HS-27A (cell line): ENCODE measurements at places on chromosomes 5 and 9.
A peak's percentile ranks its signal among the peaks of the same experiment; 100 is the strongest.

GRCh38 chr5:137570070-137570469, 70.9 kb upstream of the SPOCK1 start:
- no peak for DNase-seq

DNA sequence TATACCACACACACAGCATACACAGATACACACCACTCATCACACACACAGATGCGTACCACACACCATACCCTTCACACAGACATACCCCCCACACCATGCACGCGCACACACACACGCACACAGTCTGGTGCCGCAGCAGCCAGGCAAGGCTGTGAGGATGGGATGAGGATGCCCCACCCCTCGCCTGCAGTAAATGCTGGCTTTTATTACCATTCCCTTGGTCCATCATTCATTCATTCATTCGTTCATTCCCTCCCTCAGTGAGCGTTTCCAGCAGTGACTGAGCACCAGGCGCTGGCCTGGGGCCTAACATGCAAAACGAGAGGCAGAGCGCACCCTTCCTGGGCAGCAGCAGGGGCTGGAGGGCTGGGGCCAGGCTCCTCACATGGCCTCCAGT, 51.7 kb upstream of the FCN2 start:
- no peak for DNase-seq

DNA sequence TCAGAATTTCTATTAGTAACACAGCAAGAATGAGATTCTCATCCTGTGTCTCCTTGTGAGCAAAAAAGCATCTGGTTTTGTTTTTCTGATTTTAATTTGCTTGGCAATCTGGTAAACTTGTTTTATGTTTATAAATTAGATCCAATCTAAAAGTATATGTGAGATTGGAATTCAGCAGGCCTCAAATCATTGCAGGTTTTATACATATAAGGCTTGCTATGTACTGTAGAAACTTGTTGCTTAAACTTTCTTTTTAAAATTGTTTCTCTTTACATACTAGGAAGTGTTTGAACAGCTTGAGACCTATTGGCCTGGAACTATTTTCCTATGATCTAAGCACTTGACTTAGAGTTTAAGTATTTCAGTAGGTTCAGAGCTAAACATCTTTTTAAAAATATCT, 1037.8 kb downstream of the NR2F1-AS1 start:
- no peak for DNase-seq

GRCh38 chr5:143819716-143820115, 7.8 kb downstream of the HMHB1 start:
- DNase-seq, result no peak

DNA sequence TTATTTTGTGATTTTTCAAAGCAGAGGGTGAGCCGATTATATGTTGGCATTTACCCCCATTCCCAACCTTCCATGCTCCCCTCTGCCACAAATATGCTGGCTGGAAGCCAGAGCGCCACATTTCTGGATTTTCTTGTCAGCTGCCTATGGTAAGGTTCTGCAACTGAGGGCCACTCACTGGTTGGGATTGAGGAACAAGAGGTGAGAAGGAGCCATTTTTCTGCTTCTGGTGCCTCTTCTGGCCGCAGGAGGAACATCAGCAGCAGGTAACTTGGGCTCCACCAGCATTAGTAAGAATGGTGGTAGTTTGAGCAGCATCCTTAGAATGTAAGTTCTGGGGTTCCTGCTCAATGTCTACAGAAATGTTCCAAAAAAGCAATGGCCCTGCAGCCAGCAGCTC, 159.5 kb upstream of the MAST4 start:
- no peak for DNase-seq

DNA sequence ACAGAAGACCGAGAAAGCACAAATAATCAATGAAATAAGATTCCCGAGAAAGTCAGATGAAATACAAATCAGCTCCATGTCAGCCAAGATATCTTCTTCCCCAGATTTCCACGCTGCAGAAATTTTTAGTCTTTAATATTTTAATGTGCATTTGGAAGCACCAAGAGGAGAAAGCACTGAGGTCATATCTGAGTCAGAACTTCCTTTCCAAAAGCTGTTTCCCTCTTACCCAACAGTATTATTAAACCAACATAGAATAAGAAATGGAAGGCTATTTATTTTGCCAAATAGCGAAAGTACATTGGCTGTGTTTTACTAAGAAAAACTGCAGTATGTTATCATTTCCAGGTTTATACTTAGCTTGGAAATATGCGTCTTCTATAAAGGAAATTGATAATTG, 772.1 kb upstream of the CDH9 start:
- DNase-seq, result no peak

DNA sequence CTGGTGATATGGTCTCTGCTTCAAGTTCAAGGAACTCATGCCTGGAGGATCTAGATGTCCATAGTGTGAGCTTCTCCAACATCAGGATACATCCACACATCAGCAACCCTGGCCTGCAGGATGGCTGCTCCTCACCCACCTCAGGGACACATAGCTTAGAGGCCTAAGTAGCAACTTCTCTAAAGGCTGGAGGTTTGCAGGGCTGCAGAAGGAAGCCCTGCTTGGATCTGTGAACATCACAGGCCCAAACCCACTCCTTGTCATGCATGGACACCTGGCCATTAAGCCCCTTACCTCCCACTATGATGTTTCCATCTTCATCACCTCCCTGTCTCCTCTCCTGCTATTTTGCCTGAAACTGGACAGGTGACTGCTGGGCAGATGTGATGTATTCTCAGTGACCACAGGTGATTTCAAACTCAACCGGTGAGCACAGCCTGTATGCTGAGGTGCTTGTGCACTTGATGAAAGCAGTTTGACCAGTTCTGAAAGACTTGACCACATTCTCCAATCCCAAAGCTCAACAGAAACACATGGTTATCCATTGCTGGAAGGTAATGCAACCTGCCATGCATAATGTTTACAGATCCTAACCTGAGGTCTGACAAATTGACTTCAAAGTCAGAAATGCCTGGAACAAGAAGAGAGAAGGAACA, 205.2 kb downstream of the FSTL4 start:
- no peak for DNase-seq

- DNase-seq, result no peak
These were observed 61.5 kb upstream of the NUDT12 start for GRCh38 chr5:103624035-103624480.

DNA sequence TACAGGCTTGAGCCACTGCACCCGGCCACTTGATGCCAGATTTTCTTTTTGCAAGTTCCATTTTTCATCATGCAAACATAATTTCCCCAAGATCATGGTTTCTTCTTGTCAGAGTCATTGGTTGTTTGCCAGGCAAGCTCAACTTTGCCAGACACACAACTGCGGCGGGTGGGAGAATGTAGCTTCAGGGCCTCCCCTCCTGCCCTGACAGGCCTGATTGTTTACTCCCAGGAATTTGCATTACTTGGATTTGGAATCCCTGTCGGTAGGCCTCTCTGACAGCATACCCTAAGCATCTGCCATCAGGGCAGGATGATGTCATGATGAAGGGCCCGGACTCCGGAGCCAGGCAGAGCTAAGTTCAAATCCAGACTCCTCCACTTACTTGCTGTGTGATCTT, 15.1 kb downstream of the RPS14 start:
- DNase-seq, result no peak

GRCh38 chr5:16794269-16794913, 141.7 kb downstream of the MYO10 start:
- no peak for DNase-seq

GRCh38 chr9:38311382-38312270, 80.9 kb upstream of the ALDH1B1 start:
- DNase-seq, result no peak

DNA sequence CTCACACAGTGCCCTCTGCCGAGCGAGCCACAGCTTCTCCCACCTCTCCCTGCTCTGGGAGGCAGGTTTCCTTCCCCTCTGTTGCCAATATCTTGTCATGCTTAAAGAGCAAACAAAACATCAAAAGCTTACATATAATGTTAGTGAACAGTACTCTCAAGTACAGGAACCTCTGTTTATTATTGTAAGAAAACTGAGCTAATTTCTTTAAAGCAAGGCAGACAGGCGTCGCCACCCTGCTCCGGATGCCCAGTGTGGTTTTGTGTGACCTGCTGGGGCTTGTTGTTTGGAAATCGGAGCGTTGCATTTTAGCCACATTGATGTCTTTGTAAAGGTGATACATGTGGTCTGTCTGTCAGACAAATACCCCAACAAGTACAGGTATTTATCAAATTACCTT, 401.4 kb upstream of the IRX1 start:
- DNase-seq, result no peak

DNA sequence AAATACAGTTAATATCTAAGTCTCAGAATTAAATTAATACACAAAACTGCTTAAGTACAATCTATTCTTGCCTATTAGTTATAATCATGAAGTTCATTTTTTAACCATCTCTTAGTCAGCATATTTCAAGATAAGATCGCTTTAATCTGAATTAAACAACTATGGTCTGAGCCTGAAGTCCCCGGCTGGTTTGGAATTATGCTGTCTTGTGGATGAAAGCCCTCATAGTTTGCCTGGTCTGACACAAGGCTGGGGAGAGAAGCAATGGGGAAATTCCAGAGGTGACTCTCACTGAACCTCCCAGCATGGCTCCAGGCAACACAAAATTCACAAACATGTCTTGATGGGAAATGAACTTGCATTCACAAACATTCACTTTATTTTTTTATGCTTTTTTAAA, 28.0 kb upstream of the GRAMD2B start:
- no peak for DNase-seq

- DNase-seq, result no peak
These were observed 57.4 kb downstream of the OR2K2 start for GRCh38 chr9:111272581-111272980.

GRCh38 chr5:3778000-3778550, 182.4 kb downstream of the IRX1 start:
- no peak for DNase-seq

- no peak for DNase-seq
These were observed 22.8 kb upstream of the SCGB3A2 start for GRCh38 chr5:147855774-147856069.

DNA sequence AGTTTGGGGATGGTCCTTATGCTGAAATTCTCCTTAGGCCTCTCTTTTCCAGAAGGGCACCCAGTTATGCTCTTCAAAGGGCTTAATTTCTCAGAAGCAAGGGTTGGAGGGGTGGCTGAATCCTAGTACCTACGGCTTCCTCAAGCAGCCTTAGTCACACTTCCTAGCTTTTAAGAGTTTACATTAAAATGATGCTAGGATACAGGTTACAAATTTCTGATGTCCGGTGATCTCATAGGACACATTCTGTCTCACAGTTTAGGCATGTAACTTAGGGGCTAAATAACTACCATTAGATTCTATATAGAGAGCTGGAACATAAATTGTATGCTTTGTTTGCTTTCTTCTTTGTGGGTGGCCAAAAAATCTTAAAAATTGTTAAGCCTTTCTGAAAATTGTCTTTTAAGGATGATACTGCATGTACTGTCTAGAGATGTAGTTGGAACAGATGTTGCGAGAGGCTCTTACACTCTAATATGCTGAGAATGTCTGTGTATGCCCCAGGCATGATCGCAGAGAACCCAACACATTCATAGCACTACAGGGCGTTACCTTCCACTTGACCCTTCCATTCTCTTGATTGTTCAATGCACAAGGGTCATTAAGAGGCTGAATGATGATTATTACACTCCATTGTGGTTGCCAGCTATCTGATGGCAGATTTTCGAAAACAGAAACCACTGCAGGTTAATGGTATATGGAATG, 139.1 kb downstream of the TMEM38B start:
- no peak for DNase-seq

DNA sequence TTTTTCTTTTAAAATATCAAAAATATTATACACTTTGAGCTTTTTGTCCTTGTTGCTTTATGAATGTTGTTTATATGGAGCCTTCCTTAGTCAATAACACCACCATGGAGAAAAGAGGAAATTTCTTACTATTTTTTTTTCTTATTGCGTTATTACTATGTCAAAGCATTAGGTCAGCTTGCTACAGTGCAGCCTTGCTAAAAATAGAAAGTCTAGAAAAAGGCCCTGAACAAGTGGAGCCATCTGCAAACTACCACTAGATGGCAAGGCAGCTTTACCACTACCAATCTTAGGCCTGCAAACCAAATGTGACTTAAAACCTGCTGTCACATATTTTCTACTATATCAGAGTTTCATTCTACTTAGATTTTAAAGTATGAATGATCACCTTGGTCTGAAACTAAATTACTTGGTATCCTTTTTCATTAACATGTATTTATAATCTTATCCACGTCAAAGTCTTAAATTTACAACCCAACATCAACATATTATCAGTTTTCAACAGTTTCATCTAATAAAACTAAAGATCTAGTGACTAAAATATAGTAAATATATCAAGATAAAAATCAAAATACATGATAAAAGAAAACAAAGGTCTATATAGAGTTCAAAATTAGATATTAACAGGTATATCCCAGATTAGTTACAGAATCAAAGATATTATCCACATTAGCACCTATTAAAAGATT, 113.1 kb upstream of the ACOT12 start:
- DNase-seq, result peak; percentile 17

- no peak for DNase-seq
These were observed 236.7 kb upstream of the CCNH start for GRCh38 chr5:87649455-87649854.

DNA sequence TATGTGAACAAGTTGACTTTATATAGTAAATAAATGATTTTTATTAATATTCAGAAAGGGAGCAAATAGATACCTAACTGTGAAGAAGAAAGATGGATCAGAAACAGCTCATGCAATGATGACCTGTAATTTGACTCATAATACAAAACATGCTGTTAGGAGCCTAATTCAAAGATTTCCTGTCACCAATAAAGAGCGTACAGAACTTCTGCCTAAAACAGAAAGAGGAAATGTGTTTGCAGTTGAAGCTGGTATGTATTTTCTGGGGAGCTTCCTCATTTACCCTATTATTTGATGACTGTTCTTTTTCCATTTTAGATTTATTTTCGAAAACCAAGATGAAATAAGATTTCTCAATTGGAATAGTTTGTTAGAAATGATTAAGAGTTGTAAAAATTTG, 11.4 kb downstream of the YTHDC2 start:
- DNase-seq, result no peak

DNA sequence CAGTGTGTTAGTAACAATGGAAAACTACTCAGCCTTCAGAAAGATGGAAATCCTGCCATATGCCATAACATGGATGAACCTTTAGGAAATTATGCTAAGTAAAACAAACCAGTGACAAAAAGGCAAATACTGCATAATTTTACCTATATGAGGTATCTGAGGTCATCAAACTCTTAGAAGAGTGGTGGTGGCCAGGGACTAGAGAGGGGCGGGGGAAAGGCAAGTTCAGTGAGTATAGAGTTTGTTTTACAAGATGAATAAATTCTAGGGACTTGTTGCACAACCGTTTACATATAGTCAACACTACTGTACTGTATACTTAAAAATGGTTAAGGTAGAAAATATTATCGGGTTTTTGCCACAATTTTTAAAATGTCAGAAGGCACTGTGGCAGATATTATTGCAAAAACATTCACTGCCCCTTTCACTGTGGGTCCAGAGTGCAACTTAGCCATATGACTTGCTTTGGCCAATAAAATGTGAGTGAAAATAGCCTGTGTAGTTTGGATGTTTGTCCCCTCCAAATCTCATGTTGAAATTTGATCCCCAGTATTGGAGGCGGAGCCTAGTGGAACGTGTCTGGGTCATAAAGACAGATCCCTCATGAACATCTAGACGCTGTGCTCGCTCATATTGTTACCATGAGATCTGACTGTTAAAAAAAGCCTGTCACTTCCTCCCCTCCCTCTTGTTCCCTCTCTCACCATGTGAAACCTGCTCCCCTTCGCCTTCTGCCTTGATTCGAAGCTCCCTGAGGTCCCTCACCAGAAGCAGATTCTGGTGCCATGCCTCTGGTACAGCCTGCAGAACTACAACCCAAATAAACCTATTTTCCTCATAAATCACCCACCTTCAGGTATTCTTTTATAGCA, 9.5 kb downstream of the ZNF367 start:
- DNase-seq, result no peak
